ENCODE measurements at places on chromosomes 2 and 18.

DNA sequence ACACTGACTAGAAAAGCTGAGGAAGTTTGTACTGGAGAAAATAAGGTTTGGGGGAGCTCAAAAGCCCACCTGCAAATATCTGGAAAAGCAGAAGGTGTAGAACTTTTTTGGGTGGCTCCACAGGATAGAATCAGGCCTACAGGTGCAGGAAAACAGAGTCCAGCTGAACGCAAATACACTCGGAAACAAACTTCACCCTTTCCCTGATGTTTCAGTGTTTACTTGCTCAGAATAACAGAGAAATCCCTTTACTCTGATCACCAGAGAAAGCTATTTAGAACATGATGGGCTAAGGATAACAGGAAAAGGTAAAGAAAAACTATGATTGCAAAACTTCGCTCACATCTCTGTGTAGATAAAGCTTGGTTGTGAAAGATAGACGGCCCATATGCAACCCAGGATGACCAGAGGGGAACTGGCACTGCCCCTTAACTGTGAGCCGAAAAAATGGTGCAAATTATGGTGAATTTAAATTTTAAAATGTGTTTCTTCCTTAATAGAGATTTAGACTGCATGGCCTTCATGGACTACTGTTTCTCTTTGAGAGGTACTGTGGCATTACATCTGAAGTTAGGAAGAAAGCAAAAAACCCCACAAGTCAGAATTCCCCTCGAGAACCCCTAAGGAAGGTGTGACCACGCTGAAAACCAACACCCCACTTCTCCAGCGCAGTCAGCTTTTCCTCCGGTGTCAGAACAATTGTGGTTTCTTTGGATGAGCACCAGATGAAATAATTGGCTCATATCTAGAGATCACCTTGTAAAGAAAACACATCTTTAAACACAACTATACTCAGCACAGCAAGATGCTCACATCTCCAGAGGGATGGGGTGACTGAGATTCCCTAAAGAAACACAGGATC, 84.5 kb upstream of the TMEM247 start:
- no peak for DNase-seq

- DNase-seq = no peak
Measured at GRCh38 chr2:142286618-142287017, 155.8 kb upstream of the LRP1B start.

DNA sequence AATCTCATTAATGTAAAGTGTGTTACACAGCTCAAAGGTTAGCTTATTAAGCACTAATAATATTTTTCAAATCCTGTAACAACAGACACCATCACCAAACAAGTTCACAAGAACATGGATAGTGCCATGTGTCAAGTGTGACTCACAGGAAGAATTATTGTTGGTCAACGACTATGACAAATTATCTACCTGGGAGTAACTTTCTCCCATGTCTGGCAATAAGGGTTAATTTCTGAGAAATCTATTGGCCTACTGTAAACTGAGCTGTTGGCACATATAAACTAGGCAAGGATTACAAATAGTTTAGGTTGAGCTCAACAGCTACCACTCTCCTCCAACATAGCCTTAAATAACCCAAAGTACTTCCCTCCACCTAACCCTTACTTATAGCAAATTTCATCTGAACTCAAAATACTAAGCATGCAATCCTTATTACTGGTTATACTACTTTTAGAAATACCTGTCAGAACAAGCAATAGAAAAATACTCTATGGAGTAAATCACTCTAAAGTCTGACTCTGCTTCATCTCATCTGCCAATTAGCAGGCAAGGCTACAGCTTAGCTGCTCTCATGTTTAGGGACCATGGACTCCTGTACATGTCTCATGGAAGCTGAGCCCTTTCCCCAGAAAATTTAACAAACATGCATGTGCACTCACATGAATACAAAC, 223.0 kb downstream of the NBAS start:
- no peak for DNase-seq

GRCh38 chr18:23401400-23402347, 51.4 kb upstream of the RIOK3 start:
- peak; percentile 70 for DNase-seq

DNA sequence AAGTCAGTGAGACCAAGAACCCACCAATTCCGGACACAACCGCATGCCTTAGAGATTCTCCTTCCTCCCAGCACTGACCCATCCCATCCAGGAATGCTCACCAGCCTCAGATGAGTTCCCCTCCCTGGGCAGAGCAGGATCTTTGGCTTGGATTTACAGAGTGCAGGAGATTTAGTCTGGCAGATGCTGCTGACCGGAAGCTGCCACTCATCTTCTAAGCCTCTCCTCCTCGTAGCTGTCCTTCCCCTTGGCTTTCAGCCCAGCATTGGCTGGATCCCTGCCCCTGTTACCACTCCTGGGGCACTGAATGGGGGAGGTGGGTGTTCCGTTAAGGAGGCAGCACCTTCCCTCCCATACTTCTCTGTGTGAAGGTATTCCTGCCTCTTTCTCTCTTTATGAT, 53.2 kb downstream of the VWA3B start:
- no peak for DNase-seq

GRCh38 chr2:45759310-45759851, 107.9 kb downstream of the PRKCE start:
- DNase-seq = no peak

GRCh38 chr18:37654731-37655369, 89.3 kb upstream of the CELF4 start:
- DNase-seq = no peak

DNA sequence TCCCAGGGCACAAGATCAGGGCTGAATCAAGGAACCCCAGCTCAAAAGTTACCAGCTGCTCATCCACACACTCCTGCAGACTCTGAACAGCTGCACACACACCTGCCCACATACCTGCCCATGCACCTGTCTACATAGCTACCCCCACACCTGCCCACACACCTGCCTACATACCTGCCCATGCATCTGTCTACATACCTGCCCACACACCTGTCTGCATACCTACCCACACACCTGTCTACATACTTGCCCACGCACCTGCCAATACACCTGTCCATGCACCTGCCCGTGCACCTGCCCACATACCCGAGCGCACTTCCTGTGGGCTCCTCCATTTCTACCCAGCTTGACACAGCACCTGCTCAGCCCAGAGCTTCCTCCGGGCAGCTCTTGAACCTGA, 122.8 kb upstream of the AGAP1 start:
- no peak for DNase-seq

- DNase-seq = peak; percentile 4
Measured at GRCh38 chr2:66024391-66024790, 410.5 kb upstream of the MEIS1 start.

- no peak for DNase-seq
Measured at GRCh38 chr2:213429516-213429915, 145.3 kb downstream of the SPAG16 start.

DNA sequence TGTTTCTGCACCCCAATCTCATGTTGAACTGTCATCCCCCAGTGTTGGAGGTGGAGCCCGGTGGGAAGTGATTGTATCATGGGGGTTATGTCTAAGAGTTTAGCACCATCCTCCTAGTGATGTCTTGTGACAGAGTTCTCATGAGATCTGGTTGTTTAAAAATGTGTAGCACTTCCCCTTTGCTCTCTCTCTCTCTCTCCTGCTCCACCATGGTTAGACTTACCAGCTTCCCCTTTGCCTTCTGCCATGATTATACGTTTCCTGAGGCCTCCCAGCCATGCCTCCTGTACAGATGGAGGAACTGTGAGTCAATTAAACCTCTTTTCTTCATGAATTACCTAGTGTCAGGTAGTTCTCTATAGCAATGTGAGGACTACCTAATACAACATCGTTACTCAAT, 396.9 kb upstream of the LRATD1 start:
- no peak for DNase-seq

- peak; percentile 97 for DNase-seq
Measured at GRCh38 chr2:219497495-219498279, 1.0 kb upstream of the GMPPA start.

GRCh38 chr2:118457951-118458350, 369.7 kb downstream of the INSIG2 start:
- DNase-seq = no peak

- DNase-seq = no peak
Measured at GRCh38 chr18:80046961-80047541, 12.8 kb downstream of the RBFA start.

DNA sequence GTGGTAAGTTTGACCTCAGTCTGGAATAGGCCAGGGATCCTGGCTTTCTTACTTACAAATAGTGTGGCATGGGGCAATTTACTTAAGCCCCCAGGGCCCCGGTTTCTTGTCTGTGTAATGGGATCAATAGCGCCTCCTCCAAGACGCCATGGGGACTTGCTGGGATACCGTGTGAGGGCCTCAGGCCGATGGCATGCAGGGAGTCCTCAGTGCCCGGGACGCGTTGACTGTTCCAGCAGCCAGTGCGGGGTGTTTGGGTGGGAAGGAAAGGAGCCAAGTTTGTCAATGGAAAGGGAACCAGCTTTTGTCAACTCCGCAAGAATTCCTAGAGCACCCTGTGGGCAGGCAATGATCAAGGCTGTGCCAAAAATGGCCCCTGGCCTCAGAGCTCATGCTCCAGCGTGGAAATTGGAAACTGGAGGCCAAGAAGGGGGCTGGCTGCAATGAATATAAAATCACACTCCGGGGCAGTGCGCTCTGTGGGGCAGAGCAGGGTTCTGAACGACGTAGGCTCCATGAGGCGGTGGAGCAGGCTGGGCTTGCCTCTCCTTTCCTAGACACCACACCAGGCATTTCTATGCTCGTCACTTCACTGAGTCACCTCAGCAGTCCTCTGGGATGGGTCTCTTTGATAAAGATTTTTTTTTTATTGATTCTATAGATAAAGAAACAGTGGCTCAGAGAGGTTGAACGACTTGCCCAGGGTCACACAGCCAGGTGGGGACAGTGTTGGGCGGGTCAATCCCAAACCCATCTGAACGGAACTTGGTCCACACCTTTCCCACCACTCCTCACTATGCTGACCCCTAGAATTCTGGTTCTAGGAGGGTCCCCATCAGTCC, 56.7 kb upstream of the ASAP2 start:
- DNase-seq = no peak

DNA sequence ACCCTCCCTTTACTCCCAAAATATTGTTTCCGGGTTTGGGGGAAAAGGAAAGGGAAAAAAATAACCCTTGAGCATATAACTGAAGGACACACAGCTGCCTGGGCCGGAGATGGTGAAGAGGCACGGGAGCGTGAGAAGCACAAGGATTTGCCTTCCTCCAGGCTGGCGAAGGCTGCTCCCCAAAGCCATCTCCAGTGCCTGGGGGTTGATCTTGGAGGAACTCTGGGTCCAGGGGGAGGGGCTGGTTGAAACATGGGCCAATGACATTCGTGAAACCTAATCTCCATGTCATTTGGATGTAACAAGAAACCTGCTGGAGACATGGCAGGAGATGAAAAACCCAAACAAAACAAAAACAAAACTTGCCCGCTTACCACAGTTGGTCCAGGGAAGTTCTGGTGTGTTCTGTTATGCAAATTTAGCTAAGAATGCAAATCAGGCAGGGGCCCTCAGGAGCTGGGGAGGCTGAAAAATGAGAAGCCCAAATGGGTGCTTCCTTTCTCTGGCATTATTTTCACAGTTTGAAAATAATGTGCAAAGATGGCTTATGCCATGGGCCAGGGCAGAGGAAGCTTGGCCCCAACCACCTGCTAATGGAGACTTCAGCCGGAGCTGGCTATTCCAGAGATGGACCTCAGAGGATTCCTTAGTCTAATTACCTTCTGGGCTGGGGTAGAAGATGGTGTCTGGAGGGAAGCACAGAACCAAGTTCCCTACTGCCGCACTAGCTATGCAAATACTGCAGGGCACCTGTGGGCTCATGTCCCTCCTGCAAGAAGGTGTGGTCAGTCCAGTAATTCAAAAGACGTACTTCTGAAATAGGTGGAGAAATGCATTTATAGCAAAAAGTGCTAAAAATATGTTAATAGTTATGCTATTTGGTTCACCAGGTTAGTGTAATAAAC, 180.9 kb downstream of the BCL2 start:
- no peak for DNase-seq

DNA sequence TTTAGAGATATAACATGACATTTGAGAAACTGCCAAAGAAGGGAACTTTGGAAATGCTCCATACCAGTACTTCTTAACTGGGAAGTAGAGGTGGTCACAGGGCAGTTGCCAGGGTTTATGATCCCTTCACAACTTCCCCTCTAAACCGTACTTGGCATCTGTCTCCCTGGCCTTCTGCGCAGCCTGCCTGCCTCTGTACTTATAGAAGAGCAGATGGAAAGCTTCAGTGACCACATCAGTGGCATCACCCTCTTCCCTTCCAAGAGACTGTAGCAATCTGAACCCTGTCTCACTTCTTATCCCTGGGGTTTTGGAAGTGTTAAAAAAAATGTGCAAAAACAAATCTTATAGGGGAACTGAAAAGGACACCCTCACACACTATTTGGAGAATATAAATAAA, 64.1 kb downstream of the EIF2AK3 start:
- DNase-seq = no peak

- DNase-seq = no peak
Measured at GRCh38 chr2:120275617-120276400, 23.2 kb downstream of the RALB start.

- no peak for DNase-seq
Measured at GRCh38 chr2:190553254-190553653, 18.7 kb upstream of the NEMP2 start.

- DNase-seq = no peak
Measured at GRCh38 chr2:67858886-67859285, 203.9 kb downstream of the C1D start.

DNA sequence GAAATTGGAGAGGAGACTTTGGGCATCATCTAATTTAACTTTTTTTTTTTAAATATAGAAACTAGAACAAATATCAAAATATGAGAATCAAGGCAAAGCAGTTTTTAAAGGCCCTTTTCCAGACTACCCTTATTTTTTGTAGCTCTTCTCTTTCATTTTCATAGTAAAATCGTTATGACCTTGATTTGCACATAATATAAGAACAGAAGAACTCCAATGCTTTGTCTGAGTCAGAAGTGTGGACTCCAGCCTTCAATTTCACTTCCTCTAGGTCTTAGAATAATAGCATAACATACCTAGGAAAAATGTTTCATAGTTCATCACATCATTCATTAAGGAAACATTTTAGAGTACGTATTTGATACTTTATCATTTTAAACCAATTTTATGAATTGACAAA, 74.4 kb downstream of the ANKRD12 start:
- DNase-seq = no peak

DNA sequence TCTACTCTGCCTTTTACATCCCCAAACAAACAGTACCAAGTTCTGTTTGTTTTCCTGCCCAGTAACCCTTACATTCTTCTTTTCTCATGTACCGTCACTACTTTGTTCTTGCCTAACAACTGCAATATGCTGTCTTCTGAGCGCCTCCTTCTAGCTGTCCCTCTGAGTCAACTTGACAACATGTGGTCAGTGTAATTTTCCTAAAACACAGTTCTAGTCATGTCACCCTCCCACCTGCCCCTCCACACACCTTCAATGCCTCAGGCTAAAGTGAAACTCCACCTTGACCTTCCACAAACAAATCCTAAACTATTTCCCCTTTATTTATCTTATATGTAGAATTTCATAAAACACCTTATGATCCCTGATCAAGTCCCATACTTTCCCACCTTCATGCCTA, 124.6 kb upstream of the CD302 start:
- no peak for DNase-seq

Measured in left colon (tissue), 2 donors.